Activated gamma-delta T cell treated with anti-CD3 and anti-CD28 coated beads, Interleukin-2, amount 50 U/mL, for 16 hours (primary cell): ENCODE measurements at places on chromosomes 5 and 9.
A peak's percentile ranks its signal among the peaks of the same experiment; 100 is the strongest.

- DNase-seq, result no peak
These were observed 10.9 kb upstream of the ASS1 start for GRCh38 chr9:130433947-130434262.

- DNase-seq, result no peak
These were observed 2118.6 kb upstream of the C9orf72 start for GRCh38 chr9:29691758-29692407.

DNA sequence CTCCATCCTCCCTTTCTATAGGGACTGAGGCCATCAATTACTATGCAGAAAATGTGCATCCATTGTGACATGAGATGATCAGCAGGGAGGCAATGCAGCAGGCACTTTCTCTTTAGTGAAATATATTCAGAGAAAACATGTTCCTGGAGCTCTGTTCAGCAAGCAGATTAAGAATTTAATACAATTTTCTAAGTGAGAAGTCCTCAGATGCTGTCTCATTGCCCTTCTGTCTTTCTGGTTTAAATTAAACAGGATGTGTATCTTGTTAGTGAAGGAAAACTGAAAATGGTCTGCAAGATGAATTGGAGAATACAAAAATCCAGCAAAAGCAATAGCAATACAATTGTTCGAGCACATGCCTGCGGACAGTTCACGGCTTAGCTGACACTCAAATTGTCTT lies 445.8 kb upstream of the RIOK2 start:
- DNase-seq, result no peak

- DNase-seq, result peak; percentile 8
These were observed 43.0 kb downstream of the SFXN1 start for GRCh38 chr5:175521313-175521833.

GRCh38 chr9:109619310-109619709 lies 121.2 kb upstream of the PTPN3 start:
- DNase-seq, result no peak

DNA sequence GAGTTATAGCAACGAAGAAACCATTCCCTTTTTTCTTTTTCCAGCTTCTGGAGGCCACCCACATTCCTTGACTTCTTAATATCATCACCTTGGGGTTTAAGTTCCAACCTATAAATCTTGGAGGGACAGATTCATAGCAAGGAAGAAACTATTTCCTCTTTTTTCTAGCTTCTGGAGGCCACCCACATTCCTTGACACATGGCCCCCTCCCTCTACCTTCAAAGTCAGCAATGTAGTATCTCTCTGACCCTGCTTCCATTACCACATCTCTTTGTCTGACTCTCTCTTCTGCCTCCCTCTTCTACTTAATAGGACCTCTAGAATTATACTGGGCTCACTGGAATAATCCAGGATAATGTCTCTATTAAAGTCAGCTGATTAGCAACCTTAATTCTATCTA lies 34.7 kb upstream of the SHISAL2B start:
- no peak for DNase-seq

- DNase-seq, result no peak
These were observed 6.2 kb downstream of the EXOC3 start for GRCh38 chr5:449151-449550.

DNA sequence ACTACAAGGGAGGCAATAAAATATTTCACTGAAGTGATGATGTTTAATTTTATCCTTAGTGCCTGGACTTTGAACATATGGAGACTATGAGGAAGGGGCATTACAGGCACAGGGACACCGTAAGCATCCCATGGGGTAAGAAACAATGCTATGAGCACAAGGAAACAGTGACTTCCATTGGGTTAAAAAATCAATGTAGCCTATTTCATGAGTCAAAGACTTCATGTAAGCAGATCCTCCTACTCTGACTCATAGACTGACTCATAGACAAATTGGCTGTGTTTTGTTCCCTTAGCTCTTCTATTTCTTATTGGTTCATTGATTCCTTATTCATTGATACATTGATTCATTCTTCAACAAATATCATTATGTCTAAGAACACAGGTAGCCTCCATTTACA lies 351.0 kb downstream of the PRELID2 start:
- DNase-seq, result no peak

GRCh38 chr9:127521919-127522304 lies 70.6 kb downstream of the LRSAM1 start:
- DNase-seq, result no peak

GRCh38 chr9:119289740-119290433 lies 79.3 kb downstream of the BRINP1 start:
- DNase-seq, result no peak

- no peak for DNase-seq
These were observed 917.6 kb downstream of the TLE4 start for GRCh38 chr9:80489329-80489728.

DNA sequence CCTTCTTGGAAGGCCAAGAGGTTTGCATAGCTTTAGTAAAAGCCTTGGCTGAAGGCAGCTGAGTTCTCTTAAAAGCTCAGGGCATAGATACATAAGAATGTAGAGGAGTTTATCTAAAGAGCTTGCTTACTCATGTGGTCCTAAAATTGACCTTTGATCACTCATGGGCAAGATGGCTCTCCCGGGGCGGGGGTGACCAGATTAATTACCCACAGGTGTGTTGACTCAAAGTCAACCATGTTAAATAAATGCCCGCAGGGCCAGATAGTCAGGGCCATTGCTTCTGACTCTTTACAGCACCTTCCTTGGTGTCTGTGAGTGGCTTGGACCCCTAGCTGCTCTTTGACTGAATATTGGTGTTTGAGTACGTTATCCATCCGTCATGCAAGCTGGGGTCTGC lies 33.1 kb upstream of the GHR start:
- DNase-seq, result no peak

GRCh38 chr5:17005107-17005828 lies 69.2 kb upstream of the MYO10 start:
- no peak for DNase-seq

DNA sequence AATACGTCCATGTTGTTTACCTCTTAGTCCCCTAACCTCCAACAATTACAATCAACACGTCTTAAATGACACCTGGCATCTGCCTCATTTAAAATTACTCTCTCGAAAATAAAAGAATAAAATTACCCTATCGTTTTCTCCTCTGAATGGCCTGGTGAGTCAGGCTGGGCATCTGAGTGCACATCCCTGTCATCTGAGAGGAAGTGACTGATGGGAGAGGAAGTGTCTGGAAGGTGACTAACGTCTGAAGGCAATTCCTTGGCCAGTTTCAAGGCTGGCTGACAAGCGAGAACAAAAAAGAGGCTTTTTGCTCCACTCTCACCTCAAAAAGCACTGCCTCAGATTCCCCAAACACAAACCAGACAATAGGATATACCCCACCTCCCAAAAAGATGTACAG lies 57.7 kb downstream of the MAPKAP1 start:
- no peak for DNase-seq

DNA sequence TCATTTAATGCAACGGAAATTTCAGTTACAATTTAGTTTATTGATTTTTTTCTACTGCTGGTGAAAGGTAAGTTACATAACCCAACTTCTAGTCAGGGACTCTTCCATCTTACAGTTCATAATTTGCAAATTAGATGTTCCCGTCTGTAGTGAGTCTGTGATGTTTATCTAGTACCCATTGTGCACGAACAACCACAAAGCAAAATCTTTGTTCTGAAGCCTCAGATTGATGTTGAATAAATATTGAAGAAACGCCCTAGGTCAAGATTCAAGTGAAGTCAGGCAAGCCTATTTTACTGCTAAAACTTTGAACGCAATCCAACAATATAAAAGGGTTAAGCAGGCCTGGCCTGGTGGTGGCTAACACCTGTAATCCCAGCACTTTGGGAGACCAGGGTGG lies 43.1 kb downstream of the BASP1 start:
- DNase-seq, result no peak

DNA sequence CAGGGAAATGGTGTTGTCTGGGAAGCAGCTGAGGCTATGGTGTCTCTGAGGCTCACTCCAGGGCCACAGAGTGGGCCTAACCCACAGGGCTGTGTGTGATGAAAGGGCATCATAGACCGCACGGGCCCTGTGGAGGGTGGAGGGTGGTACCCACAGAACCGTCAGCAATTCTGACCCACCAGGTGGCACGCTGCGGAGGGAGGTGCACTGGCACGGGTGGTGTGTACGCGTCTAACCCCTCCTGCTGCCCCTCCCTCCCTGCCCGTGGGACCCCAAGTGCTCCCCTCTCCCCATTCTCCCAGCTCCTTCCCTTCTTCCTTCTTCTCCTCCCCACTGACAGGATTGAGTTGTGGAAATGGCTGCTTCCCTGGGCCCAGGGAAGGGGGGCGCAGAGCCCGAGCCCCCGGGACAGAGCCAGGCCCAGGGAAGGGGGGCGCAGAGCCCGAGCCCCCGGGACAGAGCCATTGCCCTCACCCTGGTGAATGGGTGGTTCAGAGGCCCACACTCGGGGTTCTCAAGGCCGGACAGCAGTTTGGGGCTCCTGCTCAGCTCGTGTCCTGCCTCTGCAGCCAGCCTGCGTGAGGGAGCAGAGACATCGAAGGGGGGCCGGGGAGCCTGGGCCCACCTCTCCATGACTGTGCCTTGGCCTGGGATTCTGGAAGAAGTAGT lies 6.8 kb downstream of the LCN10 start:
- no peak for DNase-seq

GRCh38 chr5:10600626-10601245 lies 36.9 kb downstream of the ANKRD33B start:
- no peak for DNase-seq

DNA sequence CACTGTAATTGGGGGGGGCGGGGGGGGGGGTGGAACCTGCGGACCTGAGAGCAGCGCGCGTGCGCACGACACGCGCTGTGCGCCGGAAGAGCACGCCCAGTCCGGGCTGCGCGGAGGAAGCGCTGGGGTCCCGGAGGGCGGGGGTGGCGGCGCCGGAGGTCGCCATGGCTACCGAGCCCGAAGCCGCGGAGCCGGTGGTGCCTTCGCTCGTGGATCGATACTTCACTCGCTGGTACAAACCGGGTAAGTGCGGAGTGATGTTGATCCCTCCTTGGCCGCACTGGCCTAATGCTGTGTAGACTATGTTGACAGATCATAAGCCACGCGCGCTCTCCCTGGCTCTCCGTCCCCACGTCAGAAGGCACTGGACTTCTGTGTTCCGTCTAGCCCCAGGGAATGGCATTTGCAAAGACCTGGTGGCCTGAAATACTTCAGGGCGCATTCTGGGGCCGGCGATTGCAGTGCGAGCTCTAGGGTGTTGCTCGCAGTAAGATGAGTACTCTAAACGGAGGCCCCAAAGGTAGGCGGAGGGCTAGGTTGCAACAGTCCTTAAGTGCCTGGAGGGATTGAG lies at the start of gene ABITRAM:
Gene ABITRAM (plus strand): TSS at position 78 of the 571 bp plus-strand sequence. CDS start 87 bp downstream, at position 165.
- DNase-seq, result peak; percentile 62

- DNase-seq, result no peak
These were observed 184.6 kb downstream of the ACTL7B start for GRCh38 chr9:108671176-108671575.

DNA sequence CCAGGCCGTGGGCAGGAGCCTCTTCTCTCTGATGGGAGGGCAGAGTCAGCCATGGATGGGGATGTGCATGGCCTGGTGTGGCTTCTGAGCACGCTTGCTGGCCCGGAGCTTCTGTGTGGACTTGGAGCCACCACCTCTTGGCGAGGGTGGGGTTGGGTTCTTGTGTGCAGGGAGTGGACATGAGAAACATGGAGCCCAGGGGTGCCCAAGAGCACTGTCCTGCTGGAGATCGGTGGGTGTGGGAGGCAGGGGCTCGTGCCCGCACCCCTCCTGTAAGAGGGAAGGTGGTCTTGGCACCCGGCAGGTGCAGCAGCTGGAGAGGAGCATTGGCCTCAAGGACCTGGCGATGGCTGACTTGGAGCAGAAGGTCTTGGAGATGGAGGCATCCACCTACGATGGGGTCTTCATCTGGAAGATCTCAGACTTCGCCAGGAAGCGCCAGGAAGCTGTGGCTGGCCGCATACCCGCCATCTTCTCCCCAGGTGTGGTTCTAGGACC lies 23.8 kb downstream of the FBXW5 start:
- no peak for DNase-seq

GRCh38 chr9:109401990-109402318 lies 81.1 kb upstream of the EPB41L4B start:
- DNase-seq, result no peak

- no peak for DNase-seq
These were observed 20.1 kb upstream of the SLC36A1 start for GRCh38 chr5:151427258-151427657.

DNA sequence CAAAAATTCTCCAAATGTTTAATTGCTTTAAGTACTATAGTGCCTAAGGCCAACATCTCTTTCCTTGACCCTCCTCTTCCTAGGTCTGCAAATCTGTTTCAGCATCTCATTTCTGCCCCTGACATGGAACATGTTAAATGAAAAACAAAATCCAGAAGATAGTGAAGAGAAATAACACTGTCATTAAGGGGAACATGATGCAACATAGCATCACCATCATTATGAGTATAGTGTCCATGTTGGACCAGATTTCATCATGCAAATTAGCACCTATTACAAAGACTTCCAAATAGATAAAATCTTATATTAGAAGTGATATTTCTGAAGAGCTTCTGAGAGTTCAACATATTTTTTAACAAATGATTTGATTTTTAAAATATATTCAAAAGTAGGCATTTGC lies 375.2 kb downstream of the PTPRD start:
- DNase-seq, result no peak

DNA sequence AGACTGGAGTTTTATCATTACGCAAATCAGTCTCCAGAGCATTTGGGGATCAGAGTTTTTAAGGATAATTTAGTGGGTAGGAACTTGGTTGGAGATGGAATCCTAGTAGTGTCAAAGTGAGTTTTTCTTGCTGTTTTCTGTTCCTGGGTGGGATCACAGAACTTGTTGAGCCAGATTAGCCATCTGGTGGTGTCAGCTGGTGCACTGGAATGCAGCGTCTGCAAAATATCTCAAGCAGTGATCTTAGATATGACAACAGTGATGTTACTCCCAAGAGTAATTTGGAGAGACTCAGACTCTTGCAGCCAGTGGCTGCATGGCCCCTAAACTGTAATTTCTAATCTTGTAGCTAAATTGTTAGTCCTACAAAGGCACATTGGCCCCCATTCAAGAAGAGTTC lies 1257.8 kb downstream of the MAT2B start:
- DNase-seq, result no peak

DNA sequence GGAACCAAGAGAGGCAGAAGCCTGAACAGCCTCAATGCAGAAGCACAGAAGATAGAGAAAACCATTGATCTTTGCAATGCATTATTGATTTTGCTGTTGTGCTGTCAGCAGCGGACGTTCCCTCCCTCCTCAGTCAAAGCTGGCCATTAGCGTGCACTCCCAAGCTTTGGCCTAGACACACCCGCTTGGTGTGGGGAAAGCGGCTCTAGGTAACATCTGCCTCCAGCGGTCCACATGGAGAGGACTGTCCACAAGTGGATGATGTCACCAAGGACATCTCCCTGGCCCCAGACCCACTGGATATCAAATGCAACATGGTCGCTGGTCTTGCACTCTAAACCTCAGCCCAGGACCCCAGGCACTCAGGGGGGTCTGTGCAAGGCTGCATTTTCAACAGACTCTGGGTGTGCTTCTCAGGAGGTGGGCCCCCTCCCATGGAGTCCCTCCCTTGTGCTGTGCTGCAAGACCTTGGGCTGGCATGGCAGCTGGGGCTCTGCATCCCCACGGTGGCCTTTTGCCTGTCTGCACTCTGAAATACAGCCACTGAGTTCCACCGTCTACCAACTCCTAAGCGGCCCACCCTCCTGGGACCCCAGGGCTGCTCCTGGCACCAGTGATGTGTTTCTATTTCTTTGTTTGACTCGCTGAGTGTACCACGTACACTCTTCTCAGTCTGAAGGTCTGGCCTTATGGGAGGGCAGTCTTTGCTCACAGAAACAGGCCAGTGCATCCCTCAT lies 1.9 kb downstream of the SEMA4D start:
- no peak for DNase-seq
